Karpas-422 (cell line): ENCODE measurements at places on chromosomes 3 and 15.
A peak's percentile ranks its signal among the peaks of the same experiment; 100 is the strongest.

- DNase-seq, result no peak
These were observed 22.6 kb downstream of the MTHFS start for GRCh38 chr15:79874242-79874641.

GRCh38 chr15:98025237-98025636 is 64.7 kb downstream of the ARRDC4 start:
- no peak for DNase-seq

- DNase-seq, result no peak
These were observed 109.5 kb downstream of the CGGBP1 start for GRCh38 chr3:87949189-87949878.

DNA sequence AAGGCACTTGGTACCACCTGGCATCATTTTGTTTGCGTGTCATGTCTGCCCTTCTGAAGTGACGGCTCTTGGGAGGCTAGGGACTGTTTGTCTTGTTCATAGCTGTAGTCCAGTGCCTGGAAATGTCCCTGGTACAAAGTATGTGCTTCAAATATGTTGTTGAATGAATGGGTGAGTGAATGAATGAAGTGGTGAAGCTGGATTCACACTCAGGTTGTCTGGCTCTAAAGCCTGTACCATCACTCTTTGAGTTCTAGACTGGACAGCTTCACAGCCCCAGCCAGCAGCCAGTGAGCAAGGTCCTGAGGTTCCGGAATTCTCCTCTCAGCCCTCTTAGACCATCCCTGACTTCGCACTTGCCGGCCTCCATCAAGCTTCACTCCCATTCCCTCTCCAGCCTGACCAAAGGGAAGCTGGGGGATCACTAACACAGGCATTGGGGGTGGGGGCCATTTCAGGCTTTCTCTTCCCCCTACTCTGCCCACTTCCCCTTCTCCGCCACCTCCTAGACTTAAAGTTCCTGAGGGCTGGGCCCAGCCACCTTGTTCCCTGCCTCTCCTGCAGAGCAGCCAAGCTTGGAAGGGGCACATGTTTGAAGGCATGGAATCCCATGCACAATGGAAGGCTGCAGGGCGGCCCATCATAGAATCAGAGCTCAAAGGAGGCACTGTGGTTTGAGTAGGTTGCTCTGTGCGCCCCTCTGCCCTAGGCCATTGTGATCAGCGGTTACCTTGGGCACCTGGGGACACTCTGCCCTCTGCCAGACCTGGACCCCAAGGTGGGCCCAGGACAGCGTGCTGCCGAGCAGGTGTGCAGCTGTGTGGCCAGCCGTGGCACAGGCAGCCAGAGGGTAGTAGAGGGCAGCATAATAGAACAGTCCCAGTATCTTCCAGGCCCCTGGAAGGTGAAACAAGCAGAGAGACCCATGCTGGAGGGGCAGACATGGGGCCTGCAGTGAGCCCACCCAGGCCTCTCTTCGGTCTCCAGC is 7.7 kb downstream of the STRA6 start:
- DNase-seq, result no peak

- peak; percentile 44 for DNase-seq
These were observed 65.1 kb upstream of the KLF13 start for GRCh38 chr15:31261266-31262142.

DNA sequence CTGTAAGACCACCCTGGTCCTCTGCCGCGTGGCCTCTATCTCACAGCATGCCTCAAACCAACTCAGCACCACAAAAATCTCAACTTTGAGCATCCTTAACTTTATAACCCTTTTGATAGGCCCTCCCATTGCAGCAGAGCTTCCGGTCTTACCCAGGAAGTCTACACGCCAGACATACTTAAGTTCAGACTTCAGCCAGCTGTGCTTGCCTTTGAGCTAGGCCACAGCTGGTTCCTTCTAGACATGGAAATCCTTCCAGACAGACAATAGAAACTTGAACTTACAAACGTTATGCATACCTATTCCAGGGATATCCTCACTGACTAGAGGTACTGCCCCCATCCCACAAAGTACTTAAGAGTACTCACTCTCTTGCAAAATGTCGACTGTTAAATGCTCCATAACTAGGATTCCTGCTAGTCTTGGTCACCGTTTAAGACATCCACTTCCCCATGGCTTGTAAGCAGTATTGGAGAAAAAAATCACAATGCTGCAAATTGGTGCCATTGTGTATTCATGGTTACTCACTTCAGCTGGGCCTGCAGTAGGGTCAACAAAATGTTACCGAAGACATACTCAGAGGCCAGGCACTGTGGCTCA is 183.5 kb downstream of the TBL1XR1 start:
- no peak for DNase-seq

DNA sequence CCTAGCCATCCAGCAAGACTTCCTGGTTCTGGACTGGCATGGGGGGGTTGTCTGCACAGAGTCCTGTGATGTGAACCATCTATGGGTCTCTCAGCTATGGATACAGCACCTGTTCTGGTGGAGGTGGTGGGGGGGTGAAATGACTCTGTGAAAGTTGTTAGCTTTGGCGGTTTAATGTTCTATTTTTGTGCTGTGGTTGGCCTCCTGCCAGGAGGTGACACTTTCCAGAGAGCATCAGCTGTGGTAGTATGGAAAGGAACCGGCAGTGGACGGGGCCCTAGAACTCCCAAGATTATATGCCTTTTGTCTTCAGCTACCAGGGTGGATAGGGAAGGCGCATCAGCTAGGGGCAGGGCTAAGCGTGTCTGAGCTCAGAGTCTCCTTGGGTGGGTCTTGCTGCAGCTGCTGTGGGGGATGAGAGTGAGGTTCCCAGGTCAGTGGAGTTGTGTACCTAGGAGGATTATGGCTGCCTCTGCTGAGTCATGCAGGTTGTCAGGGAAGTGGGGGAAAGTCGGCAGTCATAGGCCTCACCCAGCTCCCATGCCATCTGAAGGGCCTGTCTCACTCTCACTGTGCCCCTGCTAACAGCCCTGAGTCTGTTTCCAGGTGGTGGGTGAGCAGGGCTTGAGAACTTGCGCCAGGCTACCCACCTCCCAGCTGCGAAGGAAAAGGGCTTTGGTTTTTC is 7.1 kb upstream of the LARS2 start:
- no peak for DNase-seq

GRCh38 chr15:58593870-58594269 is 155.6 kb downstream of the ADAM10 start:
- no peak for DNase-seq

- no peak for DNase-seq
These were observed 48.4 kb downstream of the ARHGEF3 start for GRCh38 chr3:56753206-56753820.

DNA sequence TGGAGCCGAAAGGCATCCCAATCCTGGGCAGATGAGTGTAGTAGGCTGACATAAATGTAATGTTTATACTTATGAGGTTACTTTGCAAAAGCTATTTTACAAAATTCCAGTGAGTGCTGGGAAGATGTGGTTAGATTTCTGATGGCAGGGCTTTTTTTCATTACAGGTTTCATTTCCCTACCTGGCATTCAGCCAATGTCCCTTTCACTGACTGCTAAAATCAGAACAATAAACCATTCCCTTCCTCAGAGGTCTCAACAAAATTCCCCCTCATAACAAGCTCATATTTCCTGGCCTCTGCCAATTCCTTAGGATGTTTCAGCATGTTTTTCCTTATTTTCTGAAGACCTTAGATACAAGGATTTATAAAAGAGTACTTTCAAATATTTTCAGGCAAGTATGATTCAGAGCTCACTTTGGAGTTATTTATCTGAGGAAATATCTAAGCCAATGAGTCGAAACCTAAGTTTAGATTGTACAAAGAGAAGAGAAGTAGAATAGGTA is 40.9 kb upstream of the CCDC80 start:
- no peak for DNase-seq

GRCh38 chr15:45123397-45123796 is 6.3 kb downstream of the DUOXA1 start:
- DNase-seq, result no peak

- no peak for DNase-seq
These were observed 17.0 kb downstream of the SEC61A1 start for GRCh38 chr3:128069271-128069670.

DNA sequence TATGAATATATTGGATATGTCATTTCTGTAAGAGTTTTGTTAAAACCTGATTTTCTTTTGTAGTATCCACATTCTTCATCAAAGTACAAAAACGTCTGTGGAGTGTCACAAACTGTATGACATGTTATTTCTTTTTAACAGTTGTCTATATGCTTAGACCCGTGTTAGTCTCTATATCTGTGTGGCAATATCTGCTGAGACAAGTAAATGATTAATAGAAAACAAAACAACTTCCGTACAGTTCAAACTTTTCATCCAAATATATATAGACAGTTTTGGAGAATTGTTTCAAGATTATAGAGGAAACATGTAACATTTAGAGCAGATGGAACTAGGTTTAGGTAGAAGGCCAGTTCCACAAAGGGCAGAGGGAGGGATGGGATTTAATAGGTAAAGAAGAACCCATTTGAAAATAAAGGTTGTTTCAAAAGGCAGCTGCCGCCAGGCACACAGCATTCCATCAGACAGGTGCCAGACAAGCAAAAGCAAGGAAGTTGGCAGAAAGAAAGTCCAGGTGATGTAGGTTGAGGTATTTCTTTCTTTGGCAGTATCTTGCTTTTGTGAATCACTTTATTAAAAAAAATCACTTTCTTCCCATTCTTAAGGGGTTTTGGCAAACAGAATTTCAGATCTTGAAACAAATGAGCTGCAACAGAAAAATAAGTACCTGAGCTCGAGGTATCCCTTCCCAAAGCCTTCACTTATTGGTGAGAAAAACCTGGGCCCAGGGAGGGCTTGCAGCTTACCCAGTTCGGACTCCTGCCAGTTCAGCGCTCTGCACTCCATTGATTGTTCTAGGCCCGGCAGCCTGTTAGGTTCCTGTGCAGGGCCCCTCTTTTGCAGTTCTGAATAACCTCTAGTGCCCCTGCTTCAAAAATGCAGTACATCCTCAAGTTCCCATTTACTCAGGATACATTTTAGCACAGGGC is 49.0 kb downstream of the LRRN1 start:
- no peak for DNase-seq

DNA sequence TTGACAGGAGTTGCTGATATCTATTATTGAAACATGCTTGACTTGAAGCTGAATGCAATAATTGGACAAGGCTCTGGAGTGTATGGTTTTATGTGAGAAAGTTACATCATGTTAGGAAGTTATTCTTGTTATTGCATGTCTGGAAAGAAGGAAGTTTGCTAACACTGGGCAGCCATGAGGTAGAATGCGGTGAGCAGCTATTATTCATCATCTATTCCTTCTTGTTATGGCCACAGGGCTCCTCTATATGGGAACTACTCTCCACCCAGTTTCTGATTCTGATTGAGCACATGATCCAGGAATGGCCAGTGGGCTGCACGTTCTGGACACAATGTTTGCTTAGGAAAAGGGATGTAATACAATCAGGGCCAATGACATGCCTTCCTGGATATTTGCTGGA is 37.8 kb upstream of the SCN5A start:
- no peak for DNase-seq
